ENCODE measurements at places on chromosomes 11 and 22. TPM values are rescaled to one million over a fixed set of nuclear protein-coding genes. Genes with fewer than 3 reads are reported as not detected.

Gene DDTL
- 0.79 TPM for total RNA-seq

Gene OR2AG2
- total RNA-seq: 0.08 TPM

Gene TIMM10
- 144 TPM for total RNA-seq

Gene NRIP3
- total RNA-seq: 2.6 TPM

Gene ADAMTS8
- total RNA-seq: 0.04 TPM

Gene FZD4
- 2.3 TPM for total RNA-seq

Gene CREB3L1
- 1.1 TPM for total RNA-seq

Gene NNMT
- total RNA-seq: 300 TPM

Gene GP1BB
- 1.6 TPM for total RNA-seq

Gene SESN3
- 0.58 TPM for total RNA-seq

Gene POU2AF2
- not detected for total RNA-seq

Gene FAM89B
- total RNA-seq: 48.4 TPM

Gene MIAT
- total RNA-seq: 0.30 TPM

Gene BIK
- 3.7 TPM for total RNA-seq

Gene MEI1
- total RNA-seq: not detected

Gene OR6T1
- not detected for total RNA-seq

Gene STK33
- total RNA-seq: not detected

Gene LMO1
- not detected for total RNA-seq

Gene KDELR3
- 19.6 TPM for total RNA-seq

Gene CST6
- total RNA-seq: 0.19 TPM

Gene SEZ6L
- not detected for total RNA-seq

Gene CDKN1C
- total RNA-seq: 22.2 TPM

Gene CHRM1
- 0.30 TPM for total RNA-seq

Gene VPREB1
- not detected for total RNA-seq

Gene SCGB1C1
- not detected for total RNA-seq

Gene SLC1A2
- total RNA-seq: not detected
